ENCODE measurements at places on chromosomes 5 and 9.

DNA sequence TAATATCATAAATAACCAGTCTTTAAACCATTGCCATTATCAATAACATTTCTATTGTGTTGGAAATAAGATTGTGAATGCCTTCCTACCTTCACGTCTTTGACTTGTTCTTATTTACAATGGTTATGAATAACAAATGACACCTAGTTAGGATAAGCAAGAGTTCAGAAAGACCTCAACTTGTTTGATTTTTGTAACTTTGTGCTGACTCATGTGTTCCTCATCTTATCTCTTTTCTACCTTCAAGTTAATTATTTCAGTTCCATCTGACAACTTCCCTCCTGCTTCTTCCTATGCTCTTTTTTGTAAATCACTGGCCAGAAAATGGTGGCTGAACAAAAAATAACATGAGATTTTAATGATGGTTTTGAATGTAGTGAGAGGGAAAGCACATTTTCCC lies 538.5 kb upstream of the TUSC1 start:
- no peak for DNase-seq

GRCh38 chr5:50593681-50594080 lies 72.8 kb upstream of the PARP8 start:
- DNase-seq, result no peak

- no peak for DNase-seq
Measured at GRCh38 chr5:126419102-126419501, 4.1 kb upstream of the GRAMD2B start.

DNA sequence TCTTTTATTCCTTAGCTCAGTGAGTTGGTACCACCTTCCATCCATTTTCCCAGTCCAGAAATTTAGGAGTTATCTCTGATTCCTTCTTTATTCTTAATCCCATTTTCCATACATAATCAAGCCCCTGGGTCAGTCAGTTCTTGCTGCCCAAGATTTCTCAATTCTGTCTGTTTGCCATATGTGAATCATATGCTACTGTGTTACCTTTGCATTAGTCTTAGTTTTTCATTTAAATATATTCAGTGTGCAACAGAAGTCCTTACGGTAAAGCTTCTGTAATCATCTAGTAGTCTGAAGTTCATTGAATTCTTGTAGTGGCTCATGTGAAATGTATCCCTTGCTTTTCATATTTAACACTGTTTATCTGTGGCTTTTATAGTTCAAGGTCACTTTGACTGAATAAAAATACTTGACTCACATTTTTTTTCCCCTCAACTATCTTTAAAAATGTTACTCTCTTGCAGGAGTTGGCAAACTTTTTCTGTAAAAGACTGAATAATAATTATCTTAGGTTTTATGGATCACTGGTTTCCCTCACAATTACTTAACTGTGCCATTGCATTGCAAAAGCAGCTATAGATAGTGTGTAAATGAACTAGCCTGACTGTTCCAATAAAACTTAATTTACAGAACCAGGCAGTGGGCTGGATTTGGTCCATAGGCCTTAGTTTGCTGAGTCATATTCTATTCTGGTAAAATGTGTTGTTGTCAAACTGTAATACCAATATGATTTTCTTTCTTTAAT lies 6.9 kb downstream of the KIAA1958 start:
- no peak for DNase-seq

- DNase-seq, result no peak
Measured at GRCh38 chr9:131817627-131818026, 77.8 kb upstream of the RAPGEF1 start.

DNA sequence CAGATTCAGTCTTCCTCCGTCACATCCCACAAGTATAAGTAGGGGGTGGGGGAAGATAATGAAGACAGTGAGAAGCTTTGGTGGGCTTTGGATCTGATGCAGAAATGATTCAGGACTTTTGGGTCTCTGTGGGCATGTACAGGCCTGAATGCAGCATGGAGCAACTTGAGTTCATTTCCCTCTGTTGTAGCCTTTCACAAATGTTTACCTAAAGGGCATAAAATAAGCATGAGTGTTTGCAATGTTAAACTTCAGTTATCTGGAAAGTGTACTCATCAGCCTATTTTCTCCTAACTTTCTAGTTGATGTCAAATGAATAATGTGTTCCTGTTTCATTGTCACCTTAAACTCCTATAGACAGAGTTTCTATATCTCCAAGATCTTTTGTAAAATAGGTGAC lies 39.3 kb downstream of the GARNL3 start:
- no peak for DNase-seq

DNA sequence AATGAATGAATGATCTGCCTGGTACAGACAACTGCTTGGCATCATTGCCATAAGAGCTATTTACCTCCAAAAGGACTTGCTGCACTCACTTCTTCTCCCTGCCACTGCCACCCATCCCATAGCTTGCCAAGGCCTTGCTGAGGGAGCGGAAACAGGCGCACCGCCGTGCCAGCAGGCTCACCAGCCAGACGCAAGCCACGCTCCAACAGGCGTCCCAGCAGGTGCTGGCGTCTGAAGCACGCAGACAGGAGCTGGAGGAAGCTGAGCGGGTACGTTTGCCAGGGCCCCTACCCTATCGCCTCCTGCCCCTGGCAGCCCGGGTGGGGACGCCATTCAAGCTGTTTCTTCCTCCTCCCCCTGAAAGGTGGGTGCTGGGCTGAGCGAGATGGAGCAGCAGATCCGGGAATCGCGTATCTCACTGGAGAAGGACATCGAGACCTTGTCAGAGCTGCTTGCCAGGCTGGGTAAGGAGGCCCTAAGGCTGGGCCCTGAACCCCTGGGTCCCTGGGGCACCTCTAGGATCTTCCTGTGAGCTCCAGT lies 8.9 kb upstream of the AIF1L start:
- DNase-seq, result no peak

DNA sequence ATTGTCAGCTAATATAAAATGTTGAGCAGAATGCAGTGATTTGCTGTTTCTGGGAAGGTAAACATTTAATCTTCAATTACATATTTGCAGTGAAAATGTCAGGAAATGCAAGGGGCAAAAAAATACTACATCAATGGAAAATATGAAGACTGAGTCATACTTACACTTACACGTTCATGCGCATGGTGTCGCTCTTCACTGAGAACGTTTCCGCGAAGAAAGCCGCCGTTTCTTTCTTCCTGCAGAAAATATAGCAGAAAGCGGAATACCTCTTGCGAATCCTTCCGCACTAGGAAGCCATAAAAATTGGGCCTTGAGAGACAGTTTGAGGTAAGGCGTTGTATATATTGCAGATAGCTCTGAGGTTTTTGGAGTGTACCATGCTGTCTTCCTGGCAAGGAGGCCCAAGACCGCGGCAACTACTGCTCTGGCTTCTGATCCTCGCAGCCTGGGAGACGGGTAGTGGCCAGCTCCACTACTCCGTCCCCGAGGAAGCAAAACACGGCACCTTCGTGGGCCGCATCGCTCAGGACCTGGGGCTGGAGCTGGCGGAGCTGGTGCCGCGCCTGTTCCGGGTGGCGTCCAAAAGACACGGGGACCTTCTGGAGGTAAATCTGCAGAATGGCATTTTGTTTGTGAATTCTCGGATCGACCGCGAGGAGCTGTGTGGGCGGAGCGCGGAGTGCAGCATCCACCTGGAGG lies at the start of gene PCDHA13:
Gene PCDHA13 (plus strand): TSS at position 236 of the 702 bp plus-strand sequence. CDS start 145 bp downstream, at position 381.
- peak; percentile 42 for DNase-seq

All from cardiac fibroblast (primary cell).